Activated CD4-positive, alpha-beta memory T cell treated with anti-CD3 and anti-CD28 coated beads for 36 hours (primary cell): ENCODE measurements at places on chromosomes 12 and 14. TPM values are rescaled to one million over a fixed set of nuclear protein-coding genes. Genes with fewer than 3 reads are reported as not detected.

The ESPL1 gene
- total RNA-seq: 77.2 TPM

The ACTN1 gene
- total RNA-seq: 72.2 TPM

The OR8S1 gene
- total RNA-seq: not detected

The TMEM121 gene
- total RNA-seq: 9.7 TPM

The TMEM119 gene
- total RNA-seq: 0.24 TPM

The BDKRB2 gene
- not detected for total RNA-seq

The ZDHHC22 gene
- not detected for total RNA-seq

The IL31 gene
- 3.8 TPM for total RNA-seq

The DERA gene
- 29.0 TPM for total RNA-seq

The BHLHE41 gene
- total RNA-seq: not detected
